ENCODE measurements at places on chromosomes 1 and 21.

DNA sequence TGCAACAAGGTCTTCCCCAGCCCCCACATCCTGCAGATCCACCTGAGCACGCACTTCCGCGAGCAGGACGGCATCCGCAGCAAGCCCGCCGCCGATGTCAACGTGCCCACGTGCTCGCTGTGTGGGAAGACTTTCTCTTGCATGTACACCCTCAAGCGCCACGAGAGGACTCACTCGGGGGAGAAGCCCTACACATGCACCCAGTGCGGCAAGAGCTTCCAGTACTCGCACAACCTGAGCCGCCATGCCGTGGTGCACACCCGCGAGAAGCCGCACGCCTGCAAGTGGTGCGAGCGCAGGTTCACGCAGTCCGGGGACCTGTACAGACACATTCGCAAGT, 3.8 kb downstream of the ZBTB18 start:
- DNase-seq = no peak

GRCh38 chr1:51516649-51517158, 2.4 kb downstream of the EPS15 start:
- no peak for DNase-seq

DNA sequence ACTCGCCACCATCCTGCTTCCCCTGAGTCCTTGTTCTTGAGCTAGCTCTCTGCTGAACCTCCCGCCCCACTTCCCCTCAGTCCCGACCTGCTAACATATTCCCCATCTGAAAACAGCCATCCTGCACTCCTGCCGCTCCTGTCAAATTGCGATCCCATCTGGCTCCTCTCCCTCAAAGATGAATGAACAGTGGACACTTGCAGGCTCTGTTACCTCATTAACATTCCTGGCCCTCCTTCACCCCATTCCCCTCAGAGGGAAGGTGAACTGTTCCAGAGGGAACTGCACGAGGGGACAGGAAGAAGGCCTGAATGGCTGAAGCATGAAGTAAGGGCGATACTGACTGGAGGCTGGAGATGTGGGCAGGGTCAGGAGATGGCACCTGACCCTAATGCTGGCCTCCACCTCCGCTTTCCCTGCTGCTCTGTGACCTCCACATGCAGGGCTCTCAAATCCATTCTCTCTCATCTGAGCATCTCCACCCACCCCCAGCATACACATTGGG, 7.4 kb upstream of the CELSR2 start:
- no peak for DNase-seq

DNA sequence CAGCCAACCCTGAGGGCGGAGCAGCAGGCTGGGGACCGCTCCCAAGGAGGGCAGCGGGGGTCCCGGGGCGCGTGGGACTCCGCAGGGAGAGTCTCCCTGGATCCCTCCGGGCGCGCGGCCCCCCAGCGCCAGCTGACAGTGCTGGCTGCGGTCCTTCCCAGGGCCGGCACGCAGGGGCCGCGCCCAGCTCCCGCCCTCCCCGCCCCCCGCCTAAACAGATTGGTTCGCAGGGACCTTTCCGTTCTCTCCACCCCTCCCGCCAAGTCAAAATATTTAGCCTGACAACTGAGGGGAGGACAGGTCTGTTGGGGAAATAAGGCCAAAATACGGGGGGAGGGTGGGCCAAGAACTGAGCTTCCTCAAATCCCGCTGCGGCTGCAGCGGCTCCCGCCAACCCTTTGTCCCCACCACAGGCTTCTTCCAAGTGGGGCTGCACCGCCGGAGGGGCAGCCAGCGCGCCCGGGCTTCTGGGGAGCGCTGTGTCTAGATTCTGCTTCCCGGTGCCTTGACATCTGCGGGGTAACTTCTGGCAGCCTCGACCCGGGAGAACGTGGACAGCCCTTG, at the start of gene INSRR:
INSRR (minus strand) TSS at position 159 of the 564 bp plus-strand sequence. CDS start 496 bp downstream, outside the sequence.
- no peak for DNase-seq

DNA sequence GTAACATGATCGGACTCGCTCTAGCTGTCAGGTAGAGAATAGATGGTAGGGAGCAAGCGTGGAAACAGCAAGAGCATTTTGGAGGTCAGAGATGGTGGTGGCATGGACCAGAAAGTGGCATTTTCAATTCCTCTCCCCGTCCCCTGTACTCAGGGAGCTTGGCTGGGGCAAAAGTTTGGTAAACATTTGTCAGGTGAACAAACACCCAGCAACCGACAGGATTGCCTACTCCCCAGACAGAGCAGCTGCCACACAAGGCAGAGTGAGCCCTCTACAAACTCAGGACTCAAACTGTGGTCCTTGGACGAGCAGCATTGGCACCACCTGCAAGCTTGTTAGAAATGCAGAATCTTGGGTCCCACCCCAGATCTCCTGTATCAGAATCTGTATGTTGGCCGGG, 14.3 kb downstream of the PTAFR start:
- DNase-seq = no peak

DNA sequence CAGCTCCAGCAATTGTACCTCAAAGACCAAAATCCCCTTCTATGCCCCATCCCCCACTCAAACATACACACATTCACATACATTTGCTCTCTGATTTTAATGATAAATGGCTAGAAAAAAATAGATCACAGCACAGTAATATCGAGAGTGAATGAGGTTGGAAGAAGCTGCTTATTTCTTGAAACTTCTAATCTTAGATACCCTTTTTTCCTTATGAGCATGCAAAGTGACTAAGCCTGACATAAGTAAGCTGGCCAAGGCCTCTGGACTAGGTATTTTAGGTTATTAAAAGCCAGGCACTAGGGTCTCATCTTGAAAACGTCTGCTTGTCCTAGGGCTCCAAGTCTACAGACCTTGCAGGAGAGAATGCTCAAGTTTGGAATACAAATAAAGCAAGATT, 133.6 kb downstream of the TGFBR3 start:
- no peak for DNase-seq

DNA sequence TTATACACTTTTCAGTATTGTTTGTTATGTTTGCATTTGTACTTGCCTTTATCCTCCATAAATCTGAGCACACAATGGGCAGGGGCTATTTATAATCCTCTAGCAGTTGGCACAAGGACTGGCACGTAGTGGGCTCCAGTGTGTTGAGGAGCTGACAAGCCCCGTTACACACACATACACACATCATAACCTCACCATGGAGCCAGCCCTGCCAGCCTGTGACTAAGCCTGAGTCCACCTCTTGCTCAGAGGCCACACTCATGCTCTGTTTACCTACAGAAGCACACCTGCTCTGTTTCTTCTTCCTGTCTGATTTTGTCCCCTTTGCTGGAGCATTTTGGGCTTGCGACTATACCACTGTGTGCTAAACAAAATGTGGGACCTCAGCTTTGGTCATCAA, 64.5 kb upstream of the SPATA6 start:
- no peak for DNase-seq

- no peak for DNase-seq
These were observed 179.3 kb downstream of the ETS2 start for GRCh38 chr21:38984982-38985567.

DNA sequence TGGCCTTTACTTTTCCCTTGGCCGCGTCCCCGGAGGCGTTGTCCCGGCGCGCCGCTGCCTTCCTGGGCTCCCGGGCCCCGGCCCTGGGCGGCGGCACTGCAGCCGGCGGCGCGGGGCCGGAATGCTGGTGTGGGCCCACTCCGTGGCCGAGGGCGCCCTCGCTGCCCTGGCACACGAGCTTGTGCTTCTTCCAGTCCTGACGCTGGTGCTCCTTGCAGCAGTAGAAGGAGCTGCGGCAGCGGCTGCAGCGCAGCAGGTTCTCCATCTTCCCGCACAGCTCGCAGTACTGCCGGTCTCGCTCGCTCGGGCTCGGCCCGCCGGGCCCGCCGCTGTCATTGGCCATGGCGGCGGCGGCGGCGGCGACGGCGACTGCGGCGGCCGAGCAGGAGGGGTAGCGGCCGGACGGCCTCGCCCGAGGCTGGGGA, 529 bp downstream of the EGLN1 start:
- DNase-seq = peak; percentile 33

GRCh38 chr21:36854391-36854790, 112.1 kb downstream of the HLCS start:
- DNase-seq = no peak

DNA sequence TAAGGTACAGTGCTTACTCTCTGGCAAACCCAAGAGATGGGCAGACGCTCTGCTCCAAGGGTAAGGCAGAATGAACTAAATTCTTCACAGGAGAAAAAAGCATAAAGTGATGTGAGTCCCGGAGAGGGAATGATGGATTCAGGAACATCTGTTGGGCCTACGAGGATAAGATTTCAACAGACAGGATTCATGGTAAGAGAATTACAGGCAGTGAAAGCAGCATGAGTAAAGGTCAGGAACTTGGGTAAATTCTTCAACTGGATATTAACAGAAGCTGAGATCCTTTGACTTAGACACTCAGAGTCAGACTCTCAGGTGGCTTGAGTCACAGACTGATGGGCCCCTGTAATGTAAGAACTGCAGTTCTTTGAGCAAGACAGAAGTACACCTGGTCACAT, 152.6 kb downstream of the TRABD2B start:
- DNase-seq = no peak

DNA sequence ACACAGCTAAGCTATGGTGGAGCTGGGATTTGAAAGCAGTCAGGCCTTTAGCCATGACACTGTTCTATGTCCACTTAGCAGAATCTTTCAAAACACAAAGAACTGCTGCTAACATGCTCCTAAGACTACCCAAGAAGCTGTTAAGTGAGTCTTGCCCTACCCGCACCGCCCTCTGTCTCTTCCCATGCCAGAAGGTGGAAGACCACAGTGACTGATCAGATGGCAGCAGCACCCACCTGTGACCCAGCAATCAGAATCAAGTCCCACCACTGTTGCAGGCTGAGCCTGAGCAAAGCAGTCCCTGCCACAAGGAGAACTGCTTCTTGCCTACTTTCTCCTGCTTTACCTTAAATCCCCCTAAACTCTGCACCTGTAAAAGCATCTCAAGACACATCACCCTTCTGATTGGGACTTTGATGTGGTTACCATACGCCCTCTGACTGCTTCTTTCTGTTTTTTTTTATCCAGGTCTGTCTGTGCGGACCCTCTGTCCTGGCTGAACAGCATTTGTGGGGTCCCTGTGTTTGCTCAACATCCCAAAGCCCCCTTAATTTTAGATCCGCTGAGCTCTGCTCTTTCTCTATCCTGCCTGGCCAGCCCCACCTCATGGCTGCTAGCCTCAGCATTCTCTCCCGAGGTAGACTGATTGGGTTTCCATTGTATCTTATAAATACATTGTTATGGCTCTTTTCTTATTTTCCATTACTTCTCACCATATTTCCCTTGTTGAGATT, 16.0 kb downstream of the IRF2BP2 start:
- no peak for DNase-seq

DNA sequence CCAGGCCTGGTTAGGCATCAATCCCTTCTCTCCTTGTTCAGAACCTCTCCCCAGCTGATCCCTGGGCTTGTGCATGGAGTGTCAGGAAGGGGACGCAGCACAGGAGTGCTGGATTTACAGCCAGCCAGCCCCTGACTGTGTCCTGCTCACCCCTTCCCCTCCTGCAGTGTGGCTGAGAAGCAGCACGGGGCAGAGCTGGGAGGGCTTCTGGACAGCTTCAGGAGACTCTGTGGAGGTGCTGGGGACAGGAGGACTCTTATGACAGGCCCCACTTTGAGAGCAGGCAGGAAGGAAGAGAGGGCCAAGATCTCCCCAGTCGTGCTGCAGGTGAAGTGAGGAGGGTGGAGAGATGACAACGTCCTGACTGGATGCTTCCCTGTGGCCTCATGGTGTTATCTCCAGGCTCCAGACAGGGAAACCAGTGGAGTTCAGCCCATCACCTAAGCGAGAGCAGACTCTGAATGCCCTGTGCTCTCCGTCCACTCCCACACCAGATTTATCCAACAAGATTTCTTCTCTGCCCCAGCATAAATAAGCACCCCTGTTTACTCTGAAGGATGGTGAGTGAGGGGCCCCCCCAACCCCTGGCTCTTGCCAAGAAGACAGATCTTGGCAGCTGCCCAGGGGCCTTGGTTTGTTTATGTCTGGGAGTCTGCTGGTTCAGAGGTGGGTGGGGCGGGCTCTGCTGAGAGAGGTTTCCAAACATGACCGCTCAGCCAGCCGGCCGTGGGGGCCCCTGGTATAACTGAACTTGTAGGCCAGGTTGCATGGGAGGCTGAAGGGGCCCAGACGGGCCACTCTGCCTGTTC, 21.3 kb downstream of the TMCC2 start:
- DNase-seq = no peak

Data from stimulated activated CD4-positive, alpha-beta T cell treated with anti-CD3 and anti-CD28 coated beads, Interleukin-2, amount 100 ng/mL, for 48 hours (primary cell).